ENCODE measurements at places on chromosomes 12 and 14. TPM values are rescaled to one million over a fixed set of nuclear protein-coding genes. Genes with fewer than 3 reads are reported as not detected.

- H3K36me3 ChIP-seq, result peaks cover 13% of the 10 kb centered on the region
- no peak overlapping the region for H3K27ac ChIP-seq
- no peak for DNase-seq
Measured at GRCh38 chr14:76235628-76236027, 83.9 kb downstream of the GPATCH2L start.

DNA sequence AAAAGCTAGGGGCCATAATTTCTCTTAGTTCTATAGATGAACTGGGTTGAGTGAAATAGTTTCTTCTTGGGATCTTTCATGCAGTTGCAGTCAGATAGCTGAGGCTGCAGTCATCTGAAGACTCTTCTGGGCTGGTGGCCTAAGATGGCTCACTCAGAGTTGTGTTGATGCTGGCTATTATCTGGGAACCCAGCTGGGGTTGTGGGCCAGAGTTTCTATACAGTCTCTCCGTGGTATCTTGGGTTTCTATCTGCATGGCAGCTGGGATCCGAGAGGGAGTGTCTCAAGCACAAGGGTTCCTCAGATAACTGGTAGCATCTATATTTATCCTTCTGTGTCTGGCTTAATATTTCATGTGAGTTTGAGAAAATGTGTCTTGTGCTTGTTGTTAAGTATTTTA, 21.1 kb downstream of the AVPR1A start:
- H3K27me3 ChIP-seq, result 0 out of 2 replicates have a peak, but pooled peaks cover 4% of the 10 kb centered on the region
- no peak overlapping the region for H3K27ac ChIP-seq

- peaks cover 42% of the 10 kb centered on the region for H3K4me1 ChIP-seq
- DNase-seq, result peak; percentile 36
- H3K27me3 ChIP-seq, result no peaks in the 10 kb centered on the region
- H3K4me3 ChIP-seq, result no peak overlapping the region
- peak overlapping the region; percentile 90 for H3K27ac ChIP-seq
- H3K36me3 ChIP-seq, result peaks cover 3% of the 10 kb centered on the region
Measured at GRCh38 chr12:49808686-49809380, 19.4 kb downstream of the NCKAP5L start.

The TESPA1 gene
- 0.25 TPM for total RNA-seq

The RPGRIP1 gene
- 0.41 TPM for total RNA-seq

GRCh38 chr14:74871819-74872218, 4.1 kb downstream of the PROX2 start:
- no peak for DNase-seq
- H3K4me3 ChIP-seq, result no peak overlapping the region
- no peaks in the 10 kb centered on the region for H3K36me3 ChIP-seq
- H3K4me1 ChIP-seq, result peaks cover 10% of the 10 kb centered on the region

GRCh38 chr12:108930155-108930554, 50.3 kb downstream of the DAO start:
- peaks cover 6% of the 10 kb centered on the region for H3K4me1 ChIP-seq
- no peaks in the 10 kb centered on the region for H3K27me3 ChIP-seq
- DNase-seq, result no peak
- no peak overlapping the region for H3K27ac ChIP-seq
- H3K36me3 ChIP-seq, result no peaks in the 10 kb centered on the region

The GPR132 gene
- total RNA-seq, result 0.09 TPM

The DDX24 gene
- 140 TPM for total RNA-seq

- H3K27me3 ChIP-seq, result peaks cover 31% of the 10 kb centered on the region
- peak; percentile 70 for DNase-seq
- peak overlapping the region; percentile 88 for H3K4me3 ChIP-seq
- H3K36me3 ChIP-seq, result peaks cover 23% of the 10 kb centered on the region
Measured at GRCh38 chr14:75279763-75280290, 1.2 kb downstream of the FOS start.

The P2RX7 gene
- 0.55 TPM for total RNA-seq
